B cell (primary cell): ENCODE measurements at places on chromosomes 12 and 14. TPM values are rescaled to one million over a fixed set of nuclear protein-coding genes. Genes with fewer than 3 reads are reported as not detected.

GRCh38 chr12:40098406-40099145, 7.3 kb downstream of the SLC2A13 start:
- H3K4me1 ChIP-seq: no peaks in the 10 kb centered on the region
- no peak for DNase-seq
- no peaks in the 10 kb centered on the region for H3K36me3 ChIP-seq
- H3K27me3 ChIP-seq: no peaks in the 10 kb centered on the region
- H3K4me3 ChIP-seq: no peak overlapping the region
- H3K27ac ChIP-seq: no peak overlapping the region

DNA sequence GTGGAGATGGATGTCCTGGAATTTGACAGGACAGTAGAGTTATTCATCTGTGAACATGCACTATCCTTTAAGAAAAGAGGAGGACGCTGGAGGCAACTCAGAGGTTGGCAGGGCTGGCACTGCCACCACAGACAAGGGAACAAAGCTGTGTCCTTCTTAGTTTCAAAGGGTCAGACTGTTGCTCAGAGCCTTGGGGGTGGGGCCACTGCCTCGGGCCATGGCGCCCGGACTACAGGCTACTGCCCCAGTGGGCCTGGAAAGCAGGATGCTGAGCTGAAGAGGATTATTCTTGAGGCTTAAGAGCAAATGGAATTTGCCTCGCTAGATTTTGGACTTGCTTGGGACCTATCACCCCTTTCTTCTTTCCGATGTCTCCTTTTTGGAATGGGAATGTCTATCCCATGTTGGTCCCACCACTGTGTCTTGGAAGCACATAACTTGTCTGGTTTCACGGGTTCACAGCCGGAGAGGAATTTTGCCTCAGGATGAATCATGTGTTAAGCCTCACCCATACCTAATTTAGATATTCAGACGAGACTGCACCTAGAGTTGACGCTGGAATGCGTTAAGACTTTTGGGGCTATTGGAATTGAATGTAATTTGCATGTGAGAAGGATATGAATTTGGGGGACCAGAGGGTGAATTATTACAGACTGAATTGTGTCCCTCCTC, 114.8 kb upstream of the RFLNA start:
- no peaks in the 10 kb centered on the region for H3K27me3 ChIP-seq
- no peak overlapping the region for H3K4me3 ChIP-seq
- no peaks in the 10 kb centered on the region for H3K36me3 ChIP-seq
- no peaks in the 10 kb centered on the region for H3K4me1 ChIP-seq

- no peak overlapping the region for H3K27ac ChIP-seq
- H3K4me3 ChIP-seq: no peak overlapping the region
- no peak for DNase-seq
- no peaks in the 10 kb centered on the region for H3K27me3 ChIP-seq
- H3K36me3 ChIP-seq: no peaks in the 10 kb centered on the region
Measured at GRCh38 chr14:106134886-106135285, 608.5 kb downstream of the TMEM121 start.

The PAX9 gene
- polyA plus RNA-seq: not detected in 2 replicates
